ENCODE measurements at places on chromosomes 4 and X.

DNA sequence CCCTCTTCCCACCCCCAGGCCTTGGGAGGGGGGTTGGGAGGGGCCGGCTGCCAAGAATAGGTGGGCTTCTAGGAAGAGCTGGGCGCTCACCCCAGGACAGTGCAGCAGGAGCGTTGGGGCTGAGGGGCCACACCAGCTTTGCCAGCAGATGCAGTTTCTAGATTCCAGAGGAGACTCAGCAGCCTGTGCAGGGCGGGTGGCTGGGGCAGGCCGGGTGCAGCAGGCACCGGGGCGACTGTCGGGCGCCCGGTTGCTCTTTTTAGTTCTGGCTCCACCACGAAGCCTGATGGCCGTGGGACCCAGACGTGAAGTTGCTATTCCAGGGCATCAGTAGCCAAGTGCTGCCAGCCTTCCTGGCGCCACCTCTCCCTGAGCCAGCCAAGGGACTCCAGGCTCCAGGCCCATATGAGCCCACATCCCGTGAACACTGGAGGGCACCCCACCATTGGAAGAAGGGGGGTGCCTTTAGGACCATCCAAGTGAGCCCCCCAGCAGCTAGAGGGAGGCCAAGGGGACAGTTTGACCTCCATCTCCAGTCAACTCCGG is 5.8 kb downstream of the SSR4 start:
- no peak for DNase-seq

DNA sequence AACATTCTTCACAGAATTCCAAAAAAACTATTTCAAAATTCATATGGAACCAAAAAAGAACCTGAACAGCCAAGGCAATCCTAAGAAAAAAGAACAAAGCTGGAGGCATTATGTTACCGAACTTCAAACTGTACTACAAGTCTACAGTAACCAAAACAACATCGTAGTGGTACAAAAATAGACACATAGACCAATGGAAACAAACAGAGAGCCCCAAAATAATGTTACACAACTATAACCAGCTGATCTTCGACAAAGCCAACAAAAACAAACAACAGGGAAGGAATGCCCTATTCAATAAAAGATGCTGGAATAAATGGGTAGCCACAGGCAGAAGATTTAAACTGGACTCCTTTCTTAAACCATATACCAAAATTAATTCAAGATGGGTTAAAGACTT is 1189.6 kb downstream of the PCDH18 start:
- DNase-seq = no peak

GRCh38 chrX:148310426-148311165 is 189.8 kb upstream of the AFF2 start:
- peak; percentile 21 for DNase-seq

DNA sequence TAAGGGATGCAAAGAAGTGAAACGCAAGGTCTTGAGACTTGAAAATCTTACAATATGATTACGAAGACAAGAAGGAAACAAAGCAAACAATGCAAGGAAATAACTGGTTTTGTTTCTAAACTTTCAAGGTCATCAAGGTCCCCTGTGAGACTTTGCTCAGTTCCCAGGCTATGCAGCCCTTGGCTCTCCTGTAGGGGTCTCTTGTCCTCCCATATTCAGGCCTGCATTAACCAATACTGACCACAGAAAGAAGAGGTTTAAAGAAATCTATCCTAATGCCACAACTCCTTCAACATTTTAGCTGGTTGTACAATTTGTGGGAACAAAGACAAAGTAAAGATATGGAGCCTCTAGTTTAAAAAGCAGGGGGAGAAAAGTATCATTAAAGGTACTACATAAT is 209.2 kb downstream of the LHFPL1 start:
- no peak for DNase-seq

GRCh38 chrX:39766085-39766726 is 331.6 kb downstream of the BCOR start:
- no peak for DNase-seq

DNA sequence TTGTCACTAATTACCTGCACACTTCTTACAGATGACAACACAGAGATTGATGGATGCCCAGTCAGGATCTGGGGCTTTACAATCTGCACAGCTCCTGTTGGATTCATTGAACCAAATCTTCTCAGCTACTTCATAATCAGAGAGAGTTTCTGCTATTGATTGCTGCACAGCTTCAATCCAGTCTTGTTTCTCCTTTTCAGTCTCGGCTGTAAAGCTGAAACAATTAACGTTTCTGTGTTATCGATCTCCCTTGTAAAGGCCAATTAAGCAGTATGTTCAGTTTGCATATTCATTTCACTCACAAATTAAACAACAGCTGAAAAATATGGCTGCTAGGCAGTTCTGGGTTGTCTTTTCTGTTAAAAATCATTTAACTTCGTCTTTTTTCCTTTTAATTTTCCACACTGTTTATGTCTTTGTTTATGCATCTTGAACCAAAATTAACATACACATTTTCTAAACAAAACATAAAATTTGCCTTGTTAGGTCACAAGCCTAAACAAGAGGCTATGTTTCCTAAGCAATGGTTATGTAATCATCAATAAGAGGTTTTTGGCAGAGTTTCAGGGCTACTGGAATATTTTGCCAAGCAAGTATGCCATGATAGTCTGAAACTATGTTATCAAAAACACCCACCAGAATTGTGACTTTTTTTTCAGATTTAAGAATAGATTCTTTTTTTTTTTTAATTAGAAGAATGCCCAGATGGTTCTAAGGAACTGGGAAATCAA is 79.2 kb downstream of the ARAP2 start:
- DNase-seq = no peak

Data from T-cell (primary cell).